Esophagus mucosa (tissue), 1 donor: ENCODE measurements at places on chromosomes 3 and 15. TPM values are rescaled to one million over a fixed set of nuclear protein-coding genes. Genes with fewer than 3 reads are reported as not detected.
A peak's percentile ranks its signal among the peaks of the same experiment; 100 is the strongest.

DNA sequence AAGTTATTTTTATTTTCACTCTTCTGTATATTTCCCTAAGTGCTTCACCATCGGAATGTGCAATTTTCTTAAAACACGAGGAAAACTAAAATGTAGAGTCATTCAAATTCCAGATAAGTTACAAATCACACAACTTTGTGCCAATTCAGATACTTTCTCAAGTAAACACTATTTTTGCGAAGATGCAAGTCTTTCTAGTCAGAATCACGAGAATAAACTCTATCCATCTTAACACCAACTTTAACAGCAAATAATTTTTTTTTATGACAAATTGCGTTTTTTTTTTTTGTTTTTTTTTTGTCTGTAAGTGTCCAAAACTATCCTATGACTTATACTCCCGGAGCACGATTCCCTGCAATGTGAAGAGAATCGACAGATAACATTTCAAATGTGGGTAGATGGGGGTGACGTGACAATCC is 1.3 kb downstream of the STAG1 start:
- no peak for ATAC-seq

- peak; percentile 46 for ATAC-seq
Measured at GRCh38 chr3:171640520-171641412, 169.5 kb downstream of the PLD1 start.

GRCh38 chr3:130963878-130964277 is 62.7 kb downstream of the ASTE1 start:
- ATAC-seq = peak; percentile 91

GRCh38 chr15:98907927-98908471 is 99.6 kb downstream of the PGPEP1L start:
- ATAC-seq = no peak

CAMP gene
- total RNA-seq = not detected

ATG3 gene
- total RNA-seq = 41.0 TPM
